ENCODE measurements at places on chromosomes 1 and 21.

GRCh38 chr21:32102426-32102825 lies 176.4 kb downstream of the MIS18A start:
- DNase-seq = no peak

GRCh38 chr1:241846375-241846774 lies 1.6 kb upstream of the EXO1 start:
- DNase-seq = no peak

DNA sequence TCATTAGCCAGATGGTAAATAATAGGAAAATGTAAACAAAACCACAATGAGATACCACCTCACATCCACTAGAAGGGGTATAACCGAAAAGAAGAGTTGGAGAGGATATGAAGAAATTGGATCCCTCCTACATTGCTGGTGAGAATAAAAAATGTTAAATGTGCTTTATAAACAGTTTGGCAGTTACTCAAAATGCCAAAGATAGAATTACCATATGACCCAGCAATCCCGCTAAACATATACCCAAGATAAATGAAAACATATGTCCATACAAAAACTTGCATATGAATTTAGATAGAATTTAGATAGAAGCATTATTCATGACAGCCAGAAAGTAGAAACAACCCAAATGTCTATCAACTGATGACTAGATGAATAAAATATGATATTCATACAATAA lies 4.4 kb upstream of the FMO2 start:
- DNase-seq = no peak

DNA sequence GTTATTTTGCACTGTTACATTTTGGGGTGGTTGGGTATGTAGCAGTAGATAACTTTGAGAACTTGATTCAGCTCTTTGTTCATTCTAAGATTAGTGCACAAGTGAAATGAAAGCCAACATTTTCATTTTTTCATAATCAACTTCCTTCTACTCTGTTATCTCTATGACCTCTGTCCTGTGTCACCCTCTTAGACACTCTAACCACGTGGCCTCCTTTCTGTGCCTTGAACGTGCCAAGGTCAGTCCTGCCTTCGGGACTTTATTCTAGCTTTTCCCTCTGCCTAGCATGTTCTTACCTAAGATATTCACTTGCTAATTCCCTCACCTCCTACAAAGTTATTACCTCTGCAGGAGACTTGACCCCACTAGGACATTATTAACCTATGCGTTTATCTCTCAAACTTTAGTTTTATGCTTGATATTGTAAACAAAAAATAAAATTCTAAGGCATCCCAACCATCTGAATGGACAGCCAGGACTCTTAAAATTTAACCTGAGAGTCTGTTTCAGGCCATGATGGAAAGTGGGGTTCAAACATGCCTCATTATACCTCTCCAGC lies 19.2 kb upstream of the EDEM3 start:
- DNase-seq = no peak

GRCh38 chr1:169368406-169368769 lies 393 bp downstream of the BLZF1 start:
- DNase-seq = no peak

- DNase-seq = peak; percentile 28
These were observed 94.4 kb downstream of the ITPKB start for GRCh38 chr1:226644541-226645176.

DNA sequence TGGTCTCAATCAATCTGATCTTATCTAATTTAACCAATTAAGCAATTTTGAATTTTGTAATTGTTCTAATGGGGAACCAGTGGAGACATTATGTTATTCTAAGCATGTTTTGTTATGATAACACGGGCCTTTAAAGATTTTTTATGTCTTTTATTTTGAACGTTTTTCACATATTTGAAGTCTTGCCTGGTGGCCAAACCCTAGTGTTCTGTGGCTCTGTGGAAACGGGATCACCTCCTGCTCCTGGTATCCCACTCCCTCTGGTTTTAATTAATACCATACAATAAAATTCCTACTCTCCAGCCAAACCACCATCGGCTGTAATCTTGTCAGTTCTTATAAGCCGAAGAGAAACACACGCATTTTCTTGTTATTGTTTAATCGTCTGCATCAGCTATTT lies 22.9 kb upstream of the LMO4 start:
- no peak for DNase-seq

GRCh38 chr1:183870351-183871077 lies 65.6 kb downstream of the RGL1 start:
- peak; percentile 79 for DNase-seq

- no peak for DNase-seq
These were observed 623.5 kb downstream of the MATN1 start for GRCh38 chr1:30099587-30100523.

GRCh38 chr1:92343061-92343460 lies 44.2 kb downstream of the RPAP2 start:
- no peak for DNase-seq

DNA sequence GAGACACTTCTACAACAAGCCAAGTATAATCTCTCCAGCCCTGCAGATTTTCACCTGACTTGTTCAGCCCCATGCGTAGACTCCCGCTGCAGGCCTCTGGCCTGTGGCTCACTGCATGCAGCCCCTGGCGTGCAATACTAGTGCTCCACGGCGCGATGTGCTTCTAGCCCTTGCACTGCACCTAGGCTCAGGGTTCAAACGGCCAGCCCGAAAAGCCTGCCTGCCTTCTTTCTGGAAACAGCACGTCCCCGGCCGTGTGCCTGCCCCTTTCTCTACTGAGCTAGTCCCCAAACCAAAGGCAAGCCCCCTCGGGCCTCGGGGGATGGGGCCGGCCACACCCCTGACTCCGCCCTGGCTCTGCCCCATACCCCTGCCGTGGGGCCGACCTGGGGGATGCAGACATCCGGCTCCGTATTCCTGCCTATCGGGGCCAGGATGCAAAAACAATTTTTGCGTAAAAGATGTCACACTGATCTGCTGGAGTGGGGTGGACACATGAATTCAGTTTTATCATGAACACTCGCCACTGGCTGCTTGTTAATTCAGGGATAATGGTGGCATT lies 26.3 kb upstream of the TRAPPC10 start:
- peak; percentile 25 for DNase-seq

GRCh38 chr1:20278692-20279130 lies 12.0 kb upstream of the VWA5B1 start:
- no peak for DNase-seq

DNA sequence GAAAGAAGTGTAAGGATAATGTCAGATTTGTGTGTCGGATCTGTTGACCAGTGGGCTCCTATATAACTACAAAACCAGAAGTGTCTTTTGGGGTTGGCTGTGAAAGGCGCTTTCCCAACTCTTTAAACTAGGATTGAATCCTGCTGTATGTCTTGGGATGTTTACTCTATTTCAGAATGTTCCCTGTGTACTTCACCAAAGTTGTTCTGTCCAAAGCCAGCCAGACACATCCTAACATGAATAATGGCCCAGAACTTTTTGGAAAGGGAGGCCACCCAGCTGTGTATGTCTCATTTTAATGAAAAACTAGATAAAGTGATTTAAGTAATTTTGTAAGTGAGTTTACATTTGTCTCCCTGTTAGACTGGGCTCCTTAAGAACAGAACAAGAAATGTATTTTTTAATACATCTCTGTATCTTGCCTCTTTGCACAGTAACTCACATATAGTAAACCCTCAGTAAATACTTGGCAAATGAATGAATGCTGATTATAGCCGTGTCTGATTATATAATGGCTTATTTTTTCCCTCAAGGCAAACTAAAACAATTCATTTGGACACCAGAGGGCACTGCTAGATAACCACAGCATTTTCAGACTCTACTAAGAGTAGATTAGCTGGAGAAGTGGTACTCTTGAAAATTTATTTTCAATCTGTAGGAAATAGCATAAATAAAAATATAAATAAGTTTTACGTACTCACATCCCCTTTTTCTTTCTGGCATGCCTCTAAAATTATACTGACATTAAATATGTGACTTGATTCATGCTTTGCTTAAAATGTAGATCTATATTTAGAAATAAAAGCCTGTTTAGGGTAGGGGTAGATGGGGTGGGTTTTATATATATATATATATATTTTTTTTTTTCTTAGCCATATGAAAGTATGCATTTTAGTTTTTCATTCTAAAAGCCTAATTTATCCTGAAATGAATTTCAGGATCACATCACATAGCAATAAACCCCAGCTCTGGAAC lies 23.8 kb downstream of the TSEN15 start:
- DNase-seq = no peak

DNA sequence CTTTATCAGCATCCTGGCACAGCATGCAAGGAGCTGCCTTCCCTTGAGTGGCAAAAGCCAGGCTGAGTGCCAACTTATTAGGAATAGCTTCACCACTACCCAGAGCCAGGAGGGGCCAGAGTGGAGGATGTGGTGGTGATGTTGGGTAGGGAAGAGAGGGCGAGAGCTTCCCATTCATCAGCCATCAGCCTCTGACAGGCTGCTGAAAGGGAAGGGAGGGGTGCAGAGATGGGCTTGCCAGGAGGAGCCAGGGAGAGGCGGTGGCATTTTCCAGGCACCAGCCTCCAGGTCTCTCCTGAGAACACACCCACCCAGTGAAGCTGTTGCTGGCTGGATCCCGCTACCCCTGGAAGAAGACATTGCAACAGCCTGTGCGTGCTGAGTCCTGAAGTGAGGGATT lies 168.5 kb downstream of the ACTL8 start:
- no peak for DNase-seq

GRCh38 chr1:226349801-226350518 lies 41.0 kb upstream of the LIN9 start:
- DNase-seq = no peak

- no peak for DNase-seq
These were observed 10.2 kb upstream of the CHI3L2 start for GRCh38 chr1:111217183-111217910.

GRCh38 chr1:247209396-247209795 lies 37.6 kb upstream of the ZNF124 start:
- DNase-seq = no peak

- no peak for DNase-seq
These were observed 76.6 kb upstream of the VAV3 start for GRCh38 chr1:108041360-108042142.

DNA sequence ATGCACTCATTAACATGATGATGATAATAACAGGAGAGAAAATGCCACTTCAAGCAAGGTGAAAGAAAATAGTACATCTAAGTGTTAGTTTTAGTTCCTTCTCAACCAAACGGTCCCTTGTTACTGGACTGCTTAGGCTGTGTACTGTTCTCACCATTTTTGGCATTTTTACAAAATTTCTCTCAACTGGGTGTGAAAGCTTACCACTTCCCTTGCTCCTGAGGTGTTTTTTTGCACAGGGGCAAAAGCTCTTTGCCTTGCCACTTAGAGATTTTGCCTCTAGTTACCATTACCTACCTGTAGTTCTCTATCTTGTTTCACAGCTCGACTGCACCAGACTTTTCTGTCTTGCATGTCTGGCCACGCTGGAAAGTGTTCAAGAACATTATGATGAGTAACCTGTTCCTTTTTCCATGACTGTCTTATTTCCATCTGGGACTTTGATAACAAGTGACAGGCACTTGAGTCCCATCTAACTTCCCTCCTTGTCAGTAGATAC lies 10.7 kb downstream of the NEK7 start:
- DNase-seq = no peak

- no peak for DNase-seq
These were observed 34.8 kb downstream of the RIMS3 start for GRCh38 chr1:40630488-40631223.

DNA sequence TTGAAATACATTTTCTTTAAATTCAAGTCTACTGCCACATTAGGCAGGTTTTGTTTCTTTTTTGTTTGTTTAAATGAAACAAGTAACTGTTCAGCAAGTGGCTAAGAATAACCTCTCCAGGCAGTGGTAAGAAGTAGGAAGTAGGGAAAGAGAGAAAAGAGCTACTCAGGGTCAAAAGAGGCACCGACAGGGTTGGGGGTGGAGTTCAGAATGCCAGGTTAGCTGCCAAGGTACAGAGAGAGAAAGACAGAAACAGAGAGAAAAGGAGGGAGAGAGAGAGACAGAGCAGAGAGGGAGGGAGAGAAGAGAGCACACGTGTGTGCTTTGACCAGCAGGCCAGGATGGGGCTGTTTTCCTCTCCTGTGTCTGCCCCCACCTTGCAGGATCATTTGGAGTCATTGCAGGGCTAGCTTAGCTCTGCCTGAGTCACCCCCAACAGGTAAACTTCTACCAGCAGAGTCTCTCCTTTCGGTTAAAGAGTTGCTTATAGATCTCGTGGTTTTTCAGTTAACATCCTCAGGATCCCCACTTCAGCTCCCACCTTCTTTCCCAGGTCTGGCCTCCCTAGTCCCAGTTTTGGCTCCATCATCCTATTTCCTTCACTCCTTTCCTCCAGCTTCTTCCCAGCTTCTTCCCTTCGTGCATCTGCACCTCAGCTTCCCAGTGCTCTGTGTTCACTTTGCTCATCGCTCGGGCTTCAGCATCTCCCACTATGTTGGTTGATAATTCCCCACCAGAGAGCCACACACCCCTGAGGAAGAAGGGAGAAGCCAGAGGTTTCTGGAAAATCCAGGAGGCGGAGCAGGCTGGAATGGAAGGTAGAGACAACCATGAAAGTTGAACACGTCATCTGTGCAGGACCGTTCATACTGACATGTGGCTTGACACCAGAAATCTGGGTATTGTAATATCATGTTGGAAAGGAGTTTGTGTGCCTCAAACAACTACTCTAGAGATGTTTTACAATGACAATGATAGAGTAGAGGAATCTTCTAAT lies 21.8 kb upstream of the RAB4A start:
- no peak for DNase-seq

DNA sequence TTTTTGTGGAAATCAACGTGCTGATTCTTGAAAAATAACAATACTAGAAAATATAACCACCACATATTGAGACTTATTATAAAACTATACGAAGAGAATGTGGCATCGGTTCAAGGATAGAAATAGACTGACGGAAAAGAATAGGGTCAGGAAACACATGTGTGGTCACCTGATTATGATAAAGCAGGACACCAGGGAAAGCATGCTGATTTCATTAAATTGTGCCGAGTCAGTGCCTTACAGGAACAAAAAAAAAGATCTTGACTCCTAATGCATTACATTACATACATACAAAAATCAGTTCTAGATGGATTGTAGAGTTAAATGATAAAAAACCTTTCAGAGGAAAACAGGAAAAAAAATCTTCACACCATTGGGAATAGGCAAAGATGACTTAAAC lies 43.5 kb upstream of the SERPINC1 start:
- DNase-seq = no peak

GRCh38 chr1:8955406-8955805 lies 9.7 kb downstream of the CA6 start:
- no peak for DNase-seq

DNA sequence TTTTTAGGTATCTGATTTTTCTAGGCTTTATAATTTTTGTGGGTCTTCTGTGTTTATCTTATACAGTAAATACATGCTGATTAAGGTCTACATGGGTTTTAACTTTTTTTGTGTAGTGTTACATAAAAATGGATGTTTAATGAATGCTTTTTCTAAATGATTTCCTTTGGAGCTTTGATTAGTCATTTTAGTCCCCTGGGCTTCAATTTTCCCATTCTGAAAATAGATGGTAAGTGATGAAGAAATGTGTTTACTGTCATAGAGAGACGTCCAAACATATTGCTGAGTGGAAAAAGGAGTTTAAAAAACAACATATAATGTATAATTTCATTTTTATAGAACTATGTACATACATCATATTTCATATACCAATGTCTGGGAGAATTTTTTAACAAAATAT lies 140.9 kb upstream of the HMCN1 start:
- DNase-seq = no peak

- DNase-seq = no peak
These were observed 38.4 kb downstream of the UCK2 start for GRCh38 chr1:165865633-165866340.

Measured in Right ventricle myocardium superior (tissue), 1 donor.